Activated naive CD4-positive, alpha-beta T cell (primary cell): ENCODE measurements at places on chromosomes 11 and 22.

DNA sequence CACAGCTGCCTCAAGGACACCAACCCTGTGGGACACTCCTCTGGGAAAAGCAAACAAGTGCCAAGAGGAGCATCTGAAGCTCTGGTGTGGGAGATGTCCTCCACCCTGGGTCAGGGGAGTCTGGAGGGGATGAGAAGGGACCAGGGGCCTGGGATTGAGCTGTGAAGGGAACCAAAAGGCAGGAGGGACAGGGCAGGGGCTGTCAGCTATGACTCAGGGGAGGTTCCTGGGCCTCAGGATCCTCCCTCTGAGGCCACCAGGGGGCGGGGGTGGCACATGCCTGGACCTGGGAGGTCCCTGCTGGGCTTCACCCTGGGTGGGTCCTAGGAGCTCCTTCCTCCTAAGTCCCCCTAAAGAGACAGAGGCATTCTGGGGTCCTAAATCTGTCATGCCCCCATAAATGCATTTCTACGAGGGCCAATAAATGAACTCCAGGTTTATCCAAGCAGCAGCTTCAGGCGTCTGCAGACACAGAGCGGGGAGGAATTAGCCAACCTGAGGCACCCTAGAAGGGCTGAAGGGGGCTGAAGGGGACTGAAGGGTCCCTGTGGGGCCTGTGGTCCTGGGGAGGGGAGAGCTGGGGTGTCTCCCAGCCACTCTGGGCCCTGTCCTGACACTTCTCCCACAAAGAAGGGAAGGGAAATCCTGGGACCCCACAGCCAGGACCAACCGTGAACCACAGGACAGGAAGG lies 31.9 kb upstream of the IGLL5 start:
- no peak for DNase-seq

DNA sequence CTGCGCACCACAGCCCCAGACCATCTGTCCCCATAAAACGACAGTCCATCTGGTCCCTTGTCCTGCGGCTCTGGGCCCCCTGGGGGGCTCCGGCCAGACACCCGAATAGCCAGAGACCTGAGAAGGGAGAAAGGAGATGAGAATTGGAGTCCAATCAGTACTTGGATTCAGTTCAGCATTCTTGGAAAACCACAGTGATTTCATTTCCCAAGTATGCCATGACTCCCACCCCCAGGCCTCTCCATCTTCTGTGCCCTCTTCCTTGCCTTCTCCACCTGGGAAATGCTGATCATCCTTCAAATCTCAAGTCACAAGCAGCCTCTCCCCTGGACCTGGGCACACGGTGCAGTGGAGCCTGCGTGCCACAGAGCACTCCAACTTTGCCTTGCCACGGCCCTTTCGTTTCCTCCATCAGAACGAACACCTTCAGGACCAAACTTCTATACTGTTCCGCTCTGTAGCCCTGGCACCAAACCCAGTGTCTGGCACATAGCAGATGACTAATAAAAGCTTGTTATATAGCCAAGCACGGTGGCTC lies 10.9 kb upstream of the MFNG start:
- no peak for DNase-seq

- DNase-seq: no peak
Measured at GRCh38 chr11:44729713-44730112, 3.0 kb downstream of the TSPAN18 start.

DNA sequence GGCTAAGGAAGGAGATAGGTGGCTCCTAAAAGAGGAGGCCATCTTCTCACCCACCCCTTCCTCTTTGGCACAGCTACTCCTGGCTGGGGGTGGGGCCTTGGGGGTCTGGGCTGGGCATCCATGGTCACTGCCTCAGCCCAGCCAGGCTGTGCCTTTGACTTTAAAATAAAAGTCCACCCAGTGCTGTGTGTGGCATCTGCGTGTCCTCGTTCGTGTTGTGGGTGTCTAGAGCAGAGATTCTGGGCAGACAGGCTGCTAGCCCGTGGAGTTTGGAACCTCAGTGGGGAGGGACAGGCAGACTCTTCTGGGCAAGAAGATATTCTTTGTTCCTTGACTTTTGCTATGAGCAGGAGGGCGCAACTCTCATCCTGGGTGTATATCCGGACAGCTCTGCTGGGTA lies 13.1 kb downstream of the RPS6KA4 start:
- DNase-seq: no peak

GRCh38 chr11:20034941-20035340 lies 125.3 kb downstream of the DBX1 start:
- DNase-seq: no peak

GRCh38 chr22:36740716-36741115 lies 35.2 kb downstream of the IFT27 start:
- DNase-seq: no peak

- no peak for DNase-seq
Measured at GRCh38 chr11:67271541-67272284, 5.4 kb downstream of the GRK2 start.

- DNase-seq: no peak
Measured at GRCh38 chr22:39243439-39244135, 1.2 kb downstream of the PDGFB start.

GRCh38 chr22:25351631-25352293 lies 132.3 kb downstream of the CRYBB2 start:
- DNase-seq: no peak

DNA sequence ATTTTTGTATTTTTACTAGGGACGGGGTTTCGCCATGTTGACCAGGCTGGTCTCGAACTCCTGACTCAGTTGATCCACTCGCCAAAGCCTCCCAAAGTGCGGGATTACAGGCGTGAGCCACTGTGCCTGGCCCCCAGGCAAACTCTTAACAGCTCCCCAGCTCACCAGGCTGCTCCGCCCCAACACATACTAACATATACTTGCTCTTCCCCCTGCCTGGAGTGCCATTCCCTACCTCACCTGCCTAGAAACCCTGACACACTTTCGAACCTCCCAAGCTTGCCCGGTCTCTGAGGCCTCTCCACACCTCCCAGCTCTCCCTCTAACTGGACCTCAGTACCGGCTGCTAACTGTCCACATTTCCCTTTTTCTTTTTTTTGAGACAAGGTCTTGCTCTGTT lies 8.5 kb downstream of the MAP4K2 start:
- no peak for DNase-seq

DNA sequence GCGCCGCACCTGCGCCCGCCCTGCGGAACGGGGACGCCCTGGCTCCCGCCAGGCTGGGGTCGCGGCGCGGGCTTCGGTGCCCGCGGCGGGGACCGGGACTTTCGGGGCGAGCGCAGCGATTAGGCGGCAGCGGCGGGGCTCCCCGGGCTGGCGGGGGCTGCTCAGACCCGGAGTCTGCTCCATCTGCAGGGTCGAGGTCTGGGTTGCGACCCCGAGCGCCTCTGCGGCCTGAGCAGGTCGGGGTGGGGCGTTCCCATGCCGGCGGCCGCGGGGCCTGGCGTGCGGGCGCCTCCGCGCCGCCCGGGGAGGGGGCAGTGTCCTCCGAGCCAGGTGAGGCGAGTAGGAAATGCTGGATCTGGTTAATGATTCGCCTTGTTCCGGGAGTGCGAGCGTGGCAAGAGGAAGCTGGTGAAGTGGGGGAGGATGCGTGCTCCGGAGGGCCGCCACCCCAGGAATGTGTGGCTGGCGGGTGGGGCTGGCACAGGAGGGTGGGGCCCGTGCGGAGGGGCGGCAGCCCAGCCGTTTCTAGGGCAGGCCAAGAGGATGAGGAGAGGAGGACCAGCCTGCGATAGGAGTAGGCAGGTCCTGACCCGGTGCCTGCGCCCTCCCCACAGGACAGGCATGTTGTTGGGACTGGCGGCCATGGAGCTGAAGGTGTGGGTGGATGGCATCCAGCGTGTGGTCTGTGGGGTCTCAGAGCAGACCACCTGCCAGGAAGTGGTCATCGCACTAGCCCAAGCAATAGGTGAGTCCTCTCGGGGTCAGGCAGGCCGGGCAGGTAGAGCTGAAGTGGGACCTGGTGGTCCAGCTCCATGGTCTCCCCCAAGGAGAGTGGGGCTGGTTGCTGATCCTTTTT lies 606 bp downstream of the RASSF7 start:
- peak; percentile 20 for DNase-seq

DNA sequence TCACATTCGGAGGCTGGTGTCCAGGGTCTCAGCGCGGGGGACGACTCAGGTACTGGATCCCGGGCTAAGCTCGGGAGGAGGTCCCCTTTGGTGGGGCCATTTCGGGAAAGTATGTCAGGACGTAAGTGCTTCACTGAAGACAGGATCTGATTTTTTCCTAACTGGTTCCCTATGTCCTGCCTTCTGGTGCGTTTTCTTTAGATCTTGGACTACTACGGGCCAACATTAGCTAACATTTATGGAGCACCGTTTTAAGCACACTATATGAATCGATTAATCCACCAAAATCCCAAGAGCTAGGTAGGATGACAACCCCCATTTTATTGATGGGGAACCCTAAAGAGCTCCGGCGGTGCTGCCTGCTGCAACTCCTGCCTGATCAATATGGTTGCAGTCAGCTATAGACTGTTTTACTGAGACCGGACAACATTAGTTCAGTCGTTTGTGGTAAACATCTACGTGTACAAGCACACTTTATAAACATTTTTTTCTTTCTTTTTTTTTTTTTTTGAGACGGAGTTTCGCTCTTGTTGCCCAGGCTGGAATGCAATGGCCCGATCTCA lies 17.0 kb upstream of the WDR74 start:
- no peak for DNase-seq

DNA sequence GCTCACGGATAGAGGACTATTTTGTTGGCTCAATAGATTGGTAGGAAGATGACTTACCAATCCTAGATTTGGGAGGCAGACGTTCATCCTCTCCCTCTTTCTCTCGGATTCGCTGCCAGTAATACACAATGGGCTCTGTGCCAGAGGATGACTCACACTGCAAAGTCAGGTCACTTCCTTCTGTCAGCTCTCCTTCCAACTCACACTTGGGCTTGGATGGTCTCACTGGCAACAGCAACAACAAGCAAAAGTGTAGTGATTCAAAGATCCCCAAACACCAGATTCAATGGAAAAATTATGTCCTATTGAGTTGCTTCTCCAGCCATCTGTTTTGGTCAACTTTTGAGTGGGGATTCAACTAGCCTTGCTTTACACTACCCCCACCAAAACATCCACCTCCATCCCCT lies 21.7 kb upstream of the HSPA8 start:
- no peak for DNase-seq

- no peak for DNase-seq
Measured at GRCh38 chr11:69301455-69302401, 7.8 kb downstream of the MYEOV start.

- DNase-seq: no peak
Measured at GRCh38 chr11:78039391-78039918, 16.4 kb upstream of the KCTD14 start.

GRCh38 chr11:12778240-12778905 lies 104.2 kb downstream of the TEAD1 start:
- DNase-seq: no peak

DNA sequence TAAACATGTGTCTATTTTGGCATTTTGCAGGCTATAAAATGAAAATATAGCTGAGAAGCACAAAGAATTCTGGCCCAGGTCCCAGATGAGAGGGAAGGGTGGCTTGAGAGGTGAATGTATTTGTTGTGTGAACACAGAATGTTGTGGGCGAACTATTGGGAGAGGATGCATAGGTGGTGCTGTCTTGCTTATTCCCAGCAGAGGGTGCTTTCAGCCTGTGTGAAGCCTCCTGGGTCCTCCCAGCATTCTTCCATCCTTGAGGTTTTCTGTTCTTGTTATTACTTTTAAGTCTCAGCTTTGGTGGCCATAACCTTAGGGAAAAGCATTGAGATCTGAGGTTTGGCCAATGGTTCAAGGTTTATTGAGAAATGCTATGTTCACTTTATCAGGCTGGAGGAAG lies 108.7 kb upstream of the SNX19 start:
- no peak for DNase-seq

DNA sequence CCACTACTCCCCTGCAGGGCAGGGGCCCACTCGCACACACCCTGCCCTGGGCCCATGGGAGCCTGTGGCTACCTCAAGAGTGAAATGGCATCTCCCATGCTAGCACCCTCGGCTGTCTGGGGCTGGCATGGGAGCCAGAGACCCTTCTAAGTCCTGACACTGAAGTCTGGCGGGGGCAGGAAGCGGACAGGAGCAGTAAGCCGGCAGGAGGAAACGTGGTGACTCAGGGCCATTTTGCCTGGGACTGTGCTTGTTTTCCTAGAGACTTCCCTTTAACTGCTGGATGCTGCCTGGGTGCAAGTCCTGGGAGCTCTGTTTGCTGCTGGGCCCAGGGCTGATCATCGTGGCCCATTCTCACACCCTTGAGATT lies 16.8 kb downstream of the RELT start:
- no peak for DNase-seq

DNA sequence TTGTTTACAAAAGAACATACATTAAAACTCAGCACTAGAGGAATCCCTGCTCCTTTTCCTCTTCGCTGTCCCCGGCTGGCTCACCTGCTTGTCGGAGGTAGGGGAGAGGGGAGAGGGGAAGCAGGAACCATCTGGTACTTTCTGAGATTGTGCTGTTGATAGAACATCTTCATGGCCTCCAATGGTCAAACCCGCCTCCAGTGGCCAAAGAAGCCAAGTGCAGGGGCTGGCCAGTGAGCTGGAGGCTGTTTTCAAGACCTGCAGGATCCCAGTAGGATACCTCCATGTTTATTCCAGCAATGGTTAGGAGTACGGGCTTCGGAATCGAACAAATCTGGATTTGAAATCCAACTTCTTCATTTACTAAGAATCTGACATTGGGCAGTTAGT lies 92.6 kb downstream of the PKNOX2 start:
- no peak for DNase-seq

- DNase-seq: peak; percentile 24
Measured at GRCh38 chr11:65640483-65641296, 2.8 kb downstream of the SIPA1 start.

- peak; percentile 27 for DNase-seq
Measured at GRCh38 chr22:41762980-41763779, 37.3 kb upstream of the CCDC134 start.

DNA sequence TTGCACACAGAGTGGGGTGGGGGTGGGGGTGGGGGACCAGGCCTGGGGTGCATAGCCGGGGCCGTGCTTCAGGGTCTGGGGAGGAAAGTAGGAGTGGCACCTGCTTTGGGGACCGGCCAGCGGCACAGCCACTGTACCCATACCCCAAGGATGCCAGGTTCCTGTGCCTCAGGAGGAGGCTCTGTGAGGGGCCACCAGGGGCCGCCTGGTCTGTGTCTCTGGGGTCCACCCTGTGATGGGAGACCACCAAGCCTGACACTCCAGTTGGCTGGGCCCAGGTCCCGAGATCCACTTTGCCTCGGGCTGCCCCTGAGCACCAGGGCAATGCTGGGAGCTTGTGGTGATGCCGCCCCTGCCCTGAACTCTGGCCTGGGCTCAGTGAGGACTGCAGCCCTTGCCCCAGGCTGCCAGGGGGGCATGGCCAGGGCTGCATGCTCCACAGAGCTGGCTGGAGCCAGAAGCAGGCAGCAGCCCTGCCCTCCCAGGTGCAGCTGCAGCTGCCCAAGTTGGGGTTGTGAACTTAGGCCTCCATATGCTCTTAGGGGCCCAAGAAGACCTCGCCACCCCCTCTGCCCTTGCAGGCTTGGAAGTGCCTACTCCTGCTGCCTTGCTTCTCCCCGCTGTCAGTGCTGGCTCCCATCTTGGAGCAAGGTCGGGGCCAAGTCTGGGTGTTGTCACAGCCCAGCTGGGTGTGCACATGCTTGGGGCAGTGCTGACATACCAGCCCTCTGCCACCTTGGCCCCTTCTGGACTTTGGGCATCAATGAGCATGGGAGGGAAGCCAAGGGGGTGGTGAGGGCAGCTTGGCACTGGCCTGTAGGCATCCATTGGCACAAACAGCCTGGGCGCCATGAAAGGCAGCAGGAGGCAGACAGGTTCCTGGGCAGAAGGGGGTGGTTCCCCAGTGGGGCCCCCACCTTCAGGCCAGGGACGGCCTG lies 123.3 kb upstream of the THY1 start:
- DNase-seq: no peak

GRCh38 chr11:85679576-85679975 lies 6.4 kb downstream of the CCDC89 start:
- DNase-seq: no peak
